ENCODE measurements at places on chromosomes 16 and 17.

DNA sequence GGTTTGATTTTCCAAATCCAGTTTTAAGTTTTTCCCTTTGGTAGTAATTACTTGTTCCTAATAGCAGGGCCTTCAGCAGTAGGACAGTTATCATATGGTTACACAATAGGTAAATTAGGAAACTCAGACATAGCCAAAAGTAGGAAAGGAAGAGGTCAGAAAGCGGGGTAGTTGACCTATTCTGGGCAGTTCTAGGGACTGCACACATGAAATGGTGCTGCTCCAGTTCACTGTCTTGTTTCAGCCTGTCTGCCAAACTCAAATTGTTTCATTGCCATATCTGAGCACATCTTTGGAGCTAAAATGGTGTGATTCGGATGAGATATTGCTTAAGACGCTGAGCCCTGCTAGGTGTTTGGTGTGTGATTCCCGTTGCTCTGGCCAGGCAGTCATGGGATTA is 56.7 kb downstream of the TANGO6 start:
- no peak overlapping the region for H3K27ac ChIP-seq
- no peaks in the 10 kb centered on the region for H3K27me3 ChIP-seq
- no peaks in the 10 kb centered on the region for H3K36me3 ChIP-seq
- no peak for DNase-seq
- peaks cover 3% of the 10 kb centered on the region for H3K4me1 ChIP-seq
- H3K4me3 ChIP-seq: no peak overlapping the region

- no peak overlapping the region for H3K4me3 ChIP-seq
- no peak overlapping the region for H3K27ac ChIP-seq
- H3K36me3 ChIP-seq: no peaks in the 10 kb centered on the region
- peaks cover 3% of the 10 kb centered on the region for H3K4me1 ChIP-seq
- DNase-seq: no peak
Measured at GRCh38 chr16:65658787-65659220, 536.9 kb upstream of the CDH11 start.

DNA sequence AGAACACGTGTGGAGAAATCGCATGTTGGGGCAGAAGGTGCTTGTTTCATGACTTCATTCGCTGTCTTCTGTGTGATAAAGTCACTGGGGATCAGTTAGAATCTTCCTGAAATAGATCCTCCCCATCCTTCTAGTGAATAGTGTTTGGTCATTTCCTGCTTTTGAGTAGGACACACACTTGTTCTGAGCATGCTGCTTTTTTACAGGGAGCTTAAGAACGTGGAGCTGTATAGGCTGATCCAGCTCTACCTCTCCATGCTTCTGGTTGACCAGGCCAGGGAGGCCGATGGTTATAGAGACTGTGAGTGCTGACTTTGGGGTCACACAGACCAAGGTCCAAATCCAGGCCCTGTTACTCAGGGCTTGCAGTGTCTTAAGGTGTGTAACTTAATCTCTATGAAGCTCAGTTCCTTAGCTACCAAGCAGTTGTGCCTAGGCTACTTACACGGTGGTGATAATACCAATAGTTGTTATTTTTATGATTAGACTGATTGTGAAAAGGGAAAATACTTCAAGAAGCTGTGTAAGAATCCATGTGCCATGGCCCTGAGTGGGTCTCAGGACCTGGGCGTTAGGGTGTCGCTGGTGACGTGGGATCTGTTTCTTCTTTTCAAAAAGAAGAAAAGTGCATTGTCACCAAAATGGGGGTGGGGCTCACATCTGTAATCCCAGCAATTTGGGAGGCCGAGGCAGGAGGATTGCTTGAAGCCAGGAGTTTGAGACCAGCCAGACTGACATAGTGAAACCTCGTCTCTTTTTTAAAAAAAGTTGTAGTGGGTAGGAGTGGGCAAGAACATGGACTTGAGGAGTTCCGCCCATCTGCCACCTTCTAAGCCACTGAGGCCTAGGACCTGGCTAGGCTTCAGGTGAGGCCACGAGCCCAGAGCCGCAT is 64.1 kb upstream of the LGALS9 start:
- no peaks in the 10 kb centered on the region for H3K36me3 ChIP-seq
- H3K27me3 ChIP-seq: no peaks in the 10 kb centered on the region
- H3K4me3 ChIP-seq: no peak overlapping the region

- H3K4me3 ChIP-seq: no peak overlapping the region
- no peaks in the 10 kb centered on the region for H3K4me1 ChIP-seq
- H3K27me3 ChIP-seq: no peaks in the 10 kb centered on the region
- no peak overlapping the region for H3K27ac ChIP-seq
Measured at GRCh38 chr16:81843683-81844082, 64.6 kb downstream of the PLCG2 start.

GRCh38 chr16:88911136-88911945 is 44.9 kb upstream of the PABPN1L start:
- DNase-seq: no peak
- H3K4me1 ChIP-seq: no peaks in the 10 kb centered on the region
- H3K27me3 ChIP-seq: no peaks in the 10 kb centered on the region
- H3K36me3 ChIP-seq: no peaks in the 10 kb centered on the region
- no peak overlapping the region for H3K4me3 ChIP-seq
- H3K27ac ChIP-seq: no peak overlapping the region

- H3K27ac ChIP-seq: no peak overlapping the region
- H3K4me3 ChIP-seq: no peak overlapping the region
- no peaks in the 10 kb centered on the region for H3K27me3 ChIP-seq
- DNase-seq: no peak
Measured at GRCh38 chr17:42334677-42335076, 46.4 kb downstream of the STAT5A start.

DNA sequence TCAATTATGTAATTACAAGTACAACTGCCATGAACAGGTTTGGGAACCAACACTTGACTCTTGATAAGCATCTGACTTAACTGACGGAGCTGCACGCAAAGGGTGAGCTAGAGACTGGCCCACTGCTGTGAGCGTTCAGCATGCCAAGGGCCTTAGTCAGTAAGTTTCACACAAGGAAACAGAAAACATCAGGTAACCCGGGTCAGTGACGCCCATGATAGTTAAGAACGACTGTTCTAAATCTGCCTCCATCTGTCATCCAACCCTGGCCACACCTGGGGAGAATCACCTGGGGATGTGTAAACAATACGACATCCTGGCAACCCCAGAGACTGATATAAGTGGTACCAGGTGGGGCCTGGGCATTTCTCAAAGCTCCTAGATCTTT is 12.3 kb downstream of the SMIM5 start:
- no peaks in the 10 kb centered on the region for H3K4me1 ChIP-seq
- DNase-seq: no peak
- no peak overlapping the region for H3K27ac ChIP-seq
- H3K27me3 ChIP-seq: no peaks in the 10 kb centered on the region

DNA sequence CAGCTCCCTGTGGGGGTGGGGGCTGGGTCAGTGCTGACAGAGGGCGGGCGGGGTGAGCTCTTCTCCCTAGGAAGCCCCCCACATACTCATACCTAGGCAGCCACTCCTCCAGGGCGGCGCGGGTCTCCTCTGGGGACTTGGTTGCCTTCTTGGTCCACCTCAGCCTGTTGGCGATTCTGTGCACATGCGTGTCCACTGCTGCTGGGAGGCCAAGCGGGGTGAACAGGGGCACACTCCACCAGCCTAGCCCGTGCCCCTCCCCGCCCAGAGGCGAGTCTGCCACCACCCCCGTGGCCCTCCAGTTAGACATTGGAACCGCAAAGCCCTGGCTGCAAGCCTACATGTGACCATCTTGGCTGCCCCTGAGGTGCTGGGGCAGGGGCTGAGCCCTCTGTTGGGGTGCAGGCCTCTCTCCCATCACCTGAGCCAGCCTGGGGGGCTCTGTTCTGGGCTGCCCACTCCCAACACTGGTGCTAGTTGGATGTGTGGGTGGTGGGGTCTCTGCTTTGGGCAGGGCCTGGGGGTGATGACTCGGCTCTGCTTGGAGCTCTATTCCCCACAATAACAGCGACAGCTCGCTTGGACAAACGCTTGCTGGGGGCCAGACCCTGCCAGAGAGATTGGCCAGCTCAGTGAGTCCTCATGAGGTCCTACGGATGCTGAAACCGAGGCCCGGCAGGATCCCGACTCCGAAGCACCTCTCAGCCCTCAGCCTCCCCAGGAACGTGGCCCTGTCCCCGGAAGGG is 7.4 kb downstream of the NTHL1 start:
- no peaks in the 10 kb centered on the region for H3K27me3 ChIP-seq
- H3K27ac ChIP-seq: no peak overlapping the region
- no peak overlapping the region for H3K4me3 ChIP-seq
- peaks cover 17% of the 10 kb centered on the region for H3K4me1 ChIP-seq
- H3K36me3 ChIP-seq: peaks cover 16% of the 10 kb centered on the region

- peak overlapping the region; percentile 74 for H3K27ac ChIP-seq
- H3K36me3 ChIP-seq: no peaks in the 10 kb centered on the region
- H3K4me3 ChIP-seq: peak overlapping the region; percentile 41
Measured at GRCh38 chr17:16407911-16408588, 7.3 kb upstream of the TRPV2 start.

DNA sequence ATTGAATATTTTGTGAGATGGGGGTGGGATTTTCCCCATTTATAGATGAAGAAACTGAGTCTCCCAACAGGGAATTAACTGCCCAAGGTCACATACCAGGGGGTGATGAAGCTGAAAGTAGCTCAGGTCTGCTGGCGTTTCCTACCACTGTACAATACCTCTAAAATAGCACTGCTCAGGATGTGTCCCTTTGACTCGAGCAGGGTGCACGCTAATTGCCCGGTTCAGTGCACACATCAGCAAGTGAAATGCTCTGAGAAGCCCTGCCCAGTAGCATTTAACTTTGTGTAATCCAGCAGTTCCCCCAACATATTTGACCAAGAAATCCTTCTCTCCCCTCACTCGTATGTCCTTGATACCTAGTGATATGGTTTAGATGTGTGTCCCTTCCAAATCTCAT is 50.1 kb upstream of the DDX52 start:
- no peak overlapping the region for H3K4me3 ChIP-seq
- H3K4me1 ChIP-seq: no peaks in the 10 kb centered on the region
- no peaks in the 10 kb centered on the region for H3K36me3 ChIP-seq
- no peak overlapping the region for H3K27ac ChIP-seq
- no peak for DNase-seq

GRCh38 chr16:383326-384051 is 1.7 kb upstream of the PGAP6 start:
- H3K36me3 ChIP-seq: no peaks in the 10 kb centered on the region
- H3K4me3 ChIP-seq: peak overlapping the region; percentile 93
- no peak overlapping the region for H3K27ac ChIP-seq
- no peak for DNase-seq
- no peaks in the 10 kb centered on the region for H3K27me3 ChIP-seq
- H3K4me1 ChIP-seq: peaks cover 9% of the 10 kb centered on the region

- H3K27me3 ChIP-seq: no peaks in the 10 kb centered on the region
- H3K4me3 ChIP-seq: no peak overlapping the region
- no peaks in the 10 kb centered on the region for H3K36me3 ChIP-seq
- no peak for DNase-seq
Measured at GRCh38 chr17:72489272-72489641, 368.4 kb downstream of the SOX9 start.
